ENCODE measurements at places on chromosomes 3 and 15.

DNA sequence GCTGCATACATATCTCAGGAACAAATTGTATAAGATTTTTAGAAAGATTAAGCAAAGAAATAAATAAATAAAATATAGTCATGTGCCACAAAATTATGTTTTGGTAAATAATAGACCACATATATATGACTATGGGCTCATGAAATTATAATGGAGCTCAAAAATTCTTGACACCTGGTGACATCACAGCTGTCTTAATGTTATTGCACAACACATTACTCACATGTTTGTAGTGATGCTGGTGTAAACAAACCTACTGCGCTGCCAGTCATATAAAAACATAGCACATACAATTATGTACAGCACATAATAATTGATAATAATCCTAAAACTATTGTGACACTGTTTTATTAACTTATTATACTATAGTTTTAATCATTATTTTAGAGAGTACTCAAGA is 1159.1 kb downstream of the SI start:
- DNase-seq: no peak

- no peak for DNase-seq
Observed at GRCh38 chr3:111545349-111545748, 3.4 kb downstream of the CD96 start.

GRCh38 chr15:95626501-95627361 is 703.8 kb upstream of the NR2F2 start:
- DNase-seq: no peak

DNA sequence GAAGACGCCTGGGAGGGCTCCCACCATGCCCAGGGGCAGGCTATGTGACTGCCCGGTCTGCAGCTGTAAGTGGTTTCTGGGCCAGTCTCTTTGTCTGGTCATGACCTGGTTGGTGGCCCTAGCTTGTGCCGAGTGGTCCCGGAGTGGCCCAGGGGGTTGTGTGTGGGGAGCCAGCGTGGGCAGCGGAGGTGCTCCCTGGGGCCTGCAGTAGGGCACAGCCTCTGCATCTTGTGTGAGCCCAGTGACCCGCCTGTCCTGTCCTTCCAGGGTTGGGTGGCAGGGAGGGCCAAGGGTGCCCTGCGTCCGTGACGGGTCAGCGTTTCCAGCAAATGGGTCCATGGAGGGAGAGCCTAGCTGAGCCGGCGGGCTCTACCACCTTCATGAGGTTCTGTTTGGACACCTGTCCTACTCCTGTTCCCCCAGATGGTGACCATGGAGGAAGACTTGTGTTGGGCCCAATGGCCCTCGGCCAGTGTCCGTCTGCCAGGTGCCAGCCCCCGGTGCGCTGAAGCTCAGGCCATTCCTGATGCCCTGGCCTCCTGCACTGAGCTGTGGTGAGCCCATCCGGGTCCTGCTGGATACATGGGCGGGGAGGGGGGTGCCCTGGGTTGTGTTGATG is 215.4 kb downstream of the SNRPN start:
- no peak for DNase-seq

GRCh38 chr15:80953953-80954778 is 35.5 kb downstream of the MESD start:
- DNase-seq: no peak

DNA sequence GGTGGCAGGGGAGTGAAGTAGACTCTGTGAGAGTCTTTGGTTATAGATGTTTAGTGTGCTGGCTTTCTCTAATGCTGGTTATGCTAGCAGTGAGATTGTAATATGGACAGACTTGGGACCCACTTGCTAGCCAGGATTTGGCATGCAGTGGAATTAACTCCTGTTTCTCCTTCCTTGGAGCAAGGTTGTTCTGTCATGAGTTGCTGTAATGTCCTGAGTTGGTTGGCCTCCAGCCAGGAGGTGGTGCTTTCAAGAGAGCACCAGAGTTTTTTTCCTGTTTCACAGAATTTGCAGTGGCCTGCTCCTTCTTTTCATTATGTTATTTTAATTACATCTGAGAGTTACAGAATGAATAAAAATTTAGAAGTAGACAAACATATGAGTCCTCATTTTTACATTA is 88.1 kb upstream of the PXYLP1 start:
- no peak for DNase-seq

GRCh38 chr15:31158858-31159569 is 57.5 kb upstream of the TRPM1 start:
- peak; percentile 28 for DNase-seq

DNA sequence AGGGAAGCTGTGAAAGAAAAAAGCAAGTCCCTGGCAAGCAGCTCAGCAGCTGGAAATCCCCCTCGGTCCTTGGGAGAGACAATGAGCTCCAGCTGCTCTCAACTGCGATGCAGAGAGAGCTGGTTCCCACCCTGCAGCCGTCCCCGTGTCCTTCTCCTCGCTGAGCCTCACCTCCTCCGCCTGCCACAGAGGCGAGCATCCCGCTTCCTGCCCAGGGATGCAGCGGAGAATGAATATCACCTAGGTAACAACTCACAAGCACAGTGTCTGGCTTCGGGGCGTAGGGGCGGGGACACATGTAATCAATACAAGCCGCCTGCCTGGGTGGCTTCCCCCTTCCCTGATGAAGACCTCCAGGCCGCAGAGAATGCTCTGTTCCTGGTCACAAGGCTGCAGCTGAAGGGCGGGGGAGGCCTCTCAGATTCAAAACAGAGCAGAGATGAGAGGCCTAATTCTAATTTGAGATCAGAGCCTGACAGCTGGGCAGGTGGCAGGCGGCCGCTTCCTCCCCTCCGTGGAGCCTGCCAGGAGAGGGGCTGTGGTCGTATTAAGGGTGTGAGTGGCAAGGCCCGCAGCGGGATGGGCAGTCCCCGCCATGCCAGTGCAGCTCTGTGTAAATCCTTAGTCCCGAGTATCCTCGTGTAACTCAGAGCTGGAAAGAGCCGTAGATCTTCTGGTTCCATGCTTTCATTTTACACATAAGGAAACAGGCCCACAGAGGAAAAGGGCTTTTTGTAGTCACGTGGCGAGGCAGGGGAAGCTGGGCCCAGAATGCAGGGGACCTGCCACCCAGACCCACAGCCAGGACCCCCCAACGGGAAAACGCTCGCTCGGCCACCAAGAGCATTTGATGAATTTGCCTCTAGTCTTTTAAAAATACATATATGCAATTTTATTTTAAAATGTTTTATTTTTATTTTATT is 24.3 kb downstream of the ZDHHC19 start:
- peak; percentile 82 for DNase-seq

DNA sequence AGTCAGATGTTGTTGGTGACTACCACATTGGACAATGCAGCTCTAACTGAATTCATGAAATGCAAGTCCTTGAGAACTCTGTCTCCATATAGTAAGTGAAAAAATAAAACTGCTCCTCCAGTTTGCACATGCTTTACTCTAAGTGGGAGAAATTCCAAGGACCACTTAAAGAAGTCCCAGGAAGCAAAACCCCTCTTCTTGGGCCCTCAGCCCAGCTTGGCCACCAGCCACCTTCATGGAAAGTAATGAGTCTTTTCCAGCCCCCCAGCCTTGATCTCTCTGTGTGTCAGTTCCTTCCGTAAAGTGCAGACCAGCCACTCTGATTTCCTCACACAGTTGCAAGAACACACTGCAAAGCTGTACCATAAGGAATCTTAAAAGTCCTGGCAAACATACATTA is 34.5 kb downstream of the DAPK2 start:
- no peak for DNase-seq

DNA sequence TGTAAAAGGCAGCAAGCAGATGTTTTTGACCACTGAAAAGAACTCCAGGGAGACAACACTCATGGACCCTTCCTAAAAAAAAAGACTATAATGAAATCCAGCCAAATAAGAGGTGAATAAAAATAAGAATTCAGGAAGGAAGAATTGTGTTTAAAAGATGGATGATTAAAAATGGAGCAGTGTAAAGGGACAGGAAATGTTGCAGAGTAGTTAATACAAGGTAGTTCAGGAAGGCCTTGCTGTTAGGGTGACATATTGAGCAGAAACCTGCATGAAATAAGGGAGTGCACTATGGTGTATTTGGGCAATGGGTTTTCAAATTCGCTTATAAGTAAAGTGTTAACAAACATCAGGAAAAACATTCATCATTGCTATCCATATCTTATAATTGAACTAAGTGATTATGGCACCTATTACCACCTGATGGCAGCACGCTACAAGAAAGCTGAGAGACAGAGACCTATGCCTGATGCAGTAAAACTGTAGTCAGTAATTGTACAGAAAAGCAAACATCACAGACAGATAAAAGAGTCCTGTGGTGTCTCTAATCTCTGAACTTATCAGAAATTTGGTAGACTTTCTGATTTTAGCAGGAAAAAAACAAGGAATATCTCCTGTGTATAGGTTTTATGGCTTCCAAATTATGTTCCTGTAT is 5.8 kb upstream of the DBR1 start:
- DNase-seq: peak; percentile 83

DNA sequence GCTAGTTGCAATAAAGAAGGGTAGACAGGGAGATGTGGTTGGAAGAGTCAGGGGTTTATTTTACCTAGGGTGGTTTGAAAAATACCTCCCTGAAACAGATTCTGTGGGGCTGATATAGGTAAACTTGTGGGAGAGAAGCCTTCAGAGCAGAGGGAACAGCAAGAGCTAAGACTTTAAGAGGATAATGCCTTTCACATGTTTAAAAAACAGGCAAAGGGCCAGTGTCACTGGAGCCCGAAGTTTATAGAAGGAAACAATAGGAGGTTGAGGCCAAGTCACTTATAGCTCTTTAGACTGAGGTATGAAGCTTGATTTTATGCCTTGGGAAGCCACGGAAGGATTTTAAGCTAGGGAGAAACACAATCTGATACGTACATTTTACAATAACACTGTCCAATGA is 448.7 kb downstream of the TAFA4 start:
- no peak for DNase-seq

DNA sequence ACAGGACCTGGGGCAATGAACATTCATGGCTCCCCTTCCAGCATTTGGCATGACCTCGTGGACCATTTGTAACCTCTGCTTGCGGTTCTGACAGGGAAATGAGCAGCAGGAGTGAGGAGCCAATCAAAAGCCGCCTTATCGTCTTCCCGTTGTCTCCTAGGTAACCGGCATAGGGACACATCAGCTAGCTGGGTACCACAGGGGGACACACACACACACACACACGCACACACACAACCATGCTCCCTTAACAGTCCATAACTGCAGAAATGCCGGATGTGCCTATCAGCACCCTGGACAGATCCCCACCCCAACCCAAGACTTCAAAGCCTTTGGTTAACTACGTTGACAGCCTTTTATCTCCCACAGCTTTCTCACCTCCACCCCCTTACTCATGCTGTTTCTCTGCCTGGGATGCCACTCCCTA is 53.4 kb upstream of the CCDC174 start:
- DNase-seq: peak; percentile 49

- DNase-seq: no peak
Observed at GRCh38 chr3:157551961-157552360, 48.7 kb upstream of the VEPH1 start.

DNA sequence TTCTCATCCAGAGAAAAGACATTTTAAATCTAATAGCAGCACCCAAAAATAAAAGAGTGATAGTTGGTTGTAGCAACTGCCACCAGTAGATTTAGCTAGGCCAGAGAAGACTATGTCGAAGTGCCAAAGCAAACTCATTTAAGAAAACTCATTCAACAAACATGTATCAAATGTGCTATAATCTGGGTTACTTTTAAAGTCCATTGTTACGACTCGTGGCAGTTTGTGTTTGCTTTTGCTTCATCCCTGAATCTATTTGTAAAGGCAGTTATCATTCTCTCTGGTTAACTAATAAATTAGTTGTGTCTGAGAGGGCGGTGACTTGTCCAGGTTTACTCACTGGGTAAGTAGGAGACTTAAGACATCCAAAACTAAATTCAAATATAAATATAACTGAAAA is 159.4 kb downstream of the ZIC4 start:
- DNase-seq: no peak

DNA sequence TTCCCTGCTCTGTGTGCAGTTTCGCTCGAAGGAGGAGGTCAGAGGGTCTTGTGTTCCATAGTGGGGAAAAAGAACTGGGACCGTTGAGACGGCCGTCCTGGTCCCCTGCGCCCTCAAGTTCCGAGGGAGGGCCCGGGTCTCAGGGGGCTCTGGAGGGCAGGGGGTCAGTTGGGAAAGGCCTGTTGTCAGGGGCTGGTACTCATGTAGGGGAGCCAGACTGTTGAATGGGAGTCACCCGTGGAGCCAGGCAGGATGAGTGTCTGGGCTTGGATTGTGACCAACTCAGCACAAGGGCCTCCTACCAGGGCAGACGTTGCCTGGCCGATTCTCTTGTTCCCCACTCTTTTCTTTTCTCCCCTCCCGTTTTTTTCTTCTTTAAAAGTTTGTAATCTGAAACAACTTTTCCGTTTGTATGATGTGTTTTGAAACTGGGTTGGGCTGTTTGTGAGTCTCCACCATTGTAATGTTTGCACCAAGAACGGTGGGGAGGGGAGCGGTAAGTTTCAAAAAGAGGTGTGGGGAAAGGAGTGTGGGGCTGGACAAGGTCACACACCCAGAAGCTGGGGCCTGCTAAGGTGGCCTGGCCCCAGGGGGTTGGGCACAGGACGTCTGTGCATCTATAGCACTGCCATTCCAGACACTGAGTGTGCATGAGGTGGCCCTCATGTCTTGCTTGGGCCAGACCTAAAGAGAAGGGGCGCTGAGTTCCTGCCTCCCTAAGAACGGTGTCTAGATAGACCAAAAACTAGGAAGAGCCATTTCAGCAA is 1.1 kb downstream of the CMTM7 start:
- DNase-seq: peak; percentile 30

DNA sequence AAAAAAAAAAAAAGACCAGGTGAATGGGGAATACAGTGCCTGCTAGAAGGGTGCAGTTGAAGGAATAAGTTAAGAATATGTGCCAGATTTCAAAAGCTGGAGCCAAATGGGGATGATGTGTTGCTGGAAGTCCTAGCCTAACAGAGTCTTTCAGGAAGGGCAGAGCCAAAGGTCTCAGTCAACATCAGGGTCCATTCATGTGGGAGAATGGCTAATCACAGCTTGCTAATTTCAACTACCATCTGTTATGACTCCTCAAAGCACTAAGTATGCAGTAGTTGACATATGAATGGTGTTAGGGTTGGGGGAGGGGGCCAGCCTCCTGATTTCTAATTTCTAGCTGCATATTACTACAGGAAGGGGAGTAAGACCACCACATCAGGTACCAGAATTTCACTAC is 4.4 kb downstream of the ZBTB38 start:
- DNase-seq: no peak

DNA sequence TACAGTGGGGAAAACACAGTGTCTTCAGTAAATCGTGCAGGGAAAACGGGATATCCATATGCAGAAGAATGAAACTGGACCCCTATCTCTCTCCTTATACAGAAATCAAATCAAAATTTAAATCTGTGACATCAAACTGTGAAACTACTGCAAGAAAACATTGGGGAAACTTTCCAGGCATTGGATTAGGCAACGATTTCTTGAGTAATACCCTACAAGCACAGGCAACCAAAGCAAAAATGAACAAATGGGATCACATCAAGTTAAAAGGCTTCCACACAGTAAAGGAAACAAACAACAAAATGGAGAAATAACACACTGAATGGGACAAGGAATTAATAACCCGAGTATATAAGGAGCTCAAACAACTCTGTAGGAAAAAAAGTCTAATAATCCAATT is 165.3 kb downstream of the PLCL2 start:
- DNase-seq: no peak

GRCh38 chr3:11588338-11588737 is 55.4 kb downstream of the VGLL4 start:
- no peak for DNase-seq

GRCh38 chr15:44427756-44428724 is 611 bp downstream of the CTDSPL2 start:
- peak; percentile 28 for DNase-seq
